ENCODE measurements at places on chromosomes 5 and 9.

- DNase-seq, result no peak
Observed at GRCh38 chr9:87601176-87601575, 103.5 kb downstream of the DAPK1 start.

DNA sequence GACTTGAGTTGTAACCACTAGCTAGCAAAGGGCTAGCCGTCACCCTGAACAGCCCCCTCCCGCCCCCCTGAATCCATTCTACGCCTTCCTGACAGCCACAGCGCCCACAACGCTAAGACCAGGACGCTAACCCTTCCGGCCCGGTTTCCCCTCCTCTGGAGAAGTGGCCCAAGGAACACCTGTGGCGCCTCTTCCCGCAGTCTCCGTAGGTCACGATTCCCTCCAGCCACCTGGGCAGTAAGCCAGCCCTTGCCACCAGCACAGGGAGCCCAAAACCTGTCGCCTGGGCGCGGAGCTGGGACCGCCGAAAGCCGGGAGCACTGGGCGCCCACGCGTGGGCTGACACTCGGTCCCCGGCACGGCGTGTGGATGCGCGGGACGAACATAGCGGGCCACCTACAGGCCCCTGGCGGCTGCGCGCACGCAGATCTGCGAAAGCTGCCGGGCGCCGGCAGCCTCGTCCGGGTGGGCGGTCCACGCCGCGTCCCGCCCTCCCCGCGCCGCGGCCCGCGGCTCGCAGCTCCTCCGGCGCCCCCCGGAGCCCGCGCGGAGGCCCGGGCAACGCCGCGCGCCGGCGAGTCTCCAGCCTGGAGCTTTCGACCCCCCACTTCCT, 596 bp downstream of the IRF1 start:
- no peak for DNase-seq

DNA sequence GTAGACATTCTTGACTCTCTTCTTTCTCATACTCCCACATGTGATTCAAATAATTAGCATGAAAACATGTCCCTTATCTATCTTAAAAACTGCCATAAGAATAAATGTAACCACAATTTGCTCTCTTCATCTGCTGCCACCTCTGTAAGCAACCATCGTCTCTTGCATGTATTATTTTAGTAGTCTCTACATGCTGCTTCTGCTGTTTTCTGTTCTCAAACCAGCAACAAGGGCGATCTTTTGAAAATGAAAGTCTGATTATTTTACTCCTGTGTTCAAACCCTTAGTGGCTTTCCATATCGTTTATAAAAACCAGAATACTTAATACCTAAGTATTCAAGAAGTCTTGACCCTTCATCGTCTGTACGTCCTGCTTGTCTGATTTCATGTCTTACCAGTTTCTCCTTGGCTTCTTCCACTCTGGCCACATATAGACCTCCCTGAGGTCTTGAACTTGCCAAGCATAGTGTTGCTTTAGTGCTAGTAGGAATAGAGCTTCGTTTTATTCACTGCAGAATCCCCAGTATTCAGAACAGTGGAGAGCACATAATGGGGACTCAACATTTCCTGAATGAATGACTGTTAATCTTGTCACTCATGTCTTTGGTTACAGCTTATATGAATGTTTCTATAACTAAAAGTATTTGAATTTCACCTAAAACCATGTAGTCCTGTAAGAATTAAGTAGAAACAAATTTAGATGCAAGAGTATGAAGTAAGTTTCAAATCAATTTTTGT, 10.6 kb downstream of the CDC42SE2 start:
- no peak for DNase-seq

DNA sequence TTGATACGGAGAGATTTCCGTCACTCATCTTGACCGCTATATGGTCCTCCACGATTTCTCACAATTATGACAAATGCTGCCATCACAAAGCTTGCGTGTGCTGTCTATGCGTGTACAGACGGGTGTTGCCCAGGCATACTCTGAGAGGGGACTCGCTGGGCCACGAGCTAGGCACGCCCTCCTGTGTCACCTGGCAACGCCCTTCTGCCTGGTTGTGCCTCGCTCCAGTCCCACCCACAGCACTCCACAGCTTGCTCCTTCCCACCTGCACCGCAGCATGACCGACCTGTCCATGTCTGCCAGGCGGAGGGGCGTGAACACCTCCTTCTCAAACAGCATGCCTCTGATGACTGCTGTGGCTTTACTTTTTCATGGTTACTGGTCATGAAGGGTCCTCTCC, 55.6 kb downstream of the CAMSAP1 start:
- DNase-seq, result no peak

DNA sequence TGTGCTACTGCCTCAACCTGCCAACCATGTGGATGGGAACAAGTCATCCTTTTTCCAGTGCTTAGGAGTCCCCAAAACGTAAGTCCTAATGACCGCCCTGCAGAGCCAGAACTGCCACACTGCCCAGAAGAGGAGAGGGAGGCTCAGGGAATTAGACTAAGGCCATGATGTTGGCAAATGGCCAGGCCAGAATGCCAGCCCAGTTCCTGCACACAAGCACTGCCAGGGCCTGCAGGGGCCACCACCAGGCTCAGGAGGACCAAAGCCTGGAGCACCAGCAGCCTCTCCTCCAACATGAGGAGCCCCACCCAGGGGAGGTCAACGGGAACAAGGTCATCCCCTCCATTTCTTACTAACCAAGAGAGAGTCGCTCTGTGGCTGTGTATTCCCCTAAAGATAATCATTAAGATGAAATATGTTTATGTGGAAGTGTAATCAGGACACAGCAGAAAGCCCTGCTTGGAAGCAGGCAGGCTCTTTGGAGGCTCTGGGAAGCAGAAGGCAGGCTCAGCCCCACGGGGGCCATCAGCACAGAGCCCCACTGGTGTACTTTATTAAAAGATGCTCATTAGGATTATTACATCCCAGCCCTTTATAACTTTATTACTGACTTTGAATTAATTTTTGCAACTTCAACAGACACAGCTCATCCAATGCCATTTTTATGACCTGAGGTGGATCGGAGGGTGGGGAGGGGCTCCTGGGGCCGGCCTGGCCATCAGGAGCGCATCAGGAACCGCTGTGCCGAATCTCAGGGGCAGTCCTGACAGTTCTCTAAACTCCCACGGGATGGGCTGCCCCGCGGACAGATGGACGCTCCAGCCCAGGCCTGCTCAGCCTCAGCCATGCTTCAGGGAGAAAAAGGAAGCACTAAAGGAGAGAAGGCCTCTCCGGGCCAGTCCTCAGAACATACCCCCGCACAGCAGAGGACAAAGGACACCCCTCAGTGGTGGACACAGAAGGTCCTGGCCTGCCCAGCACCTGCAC, 127.0 kb downstream of the ADAMTS2 start:
- DNase-seq, result no peak

DNA sequence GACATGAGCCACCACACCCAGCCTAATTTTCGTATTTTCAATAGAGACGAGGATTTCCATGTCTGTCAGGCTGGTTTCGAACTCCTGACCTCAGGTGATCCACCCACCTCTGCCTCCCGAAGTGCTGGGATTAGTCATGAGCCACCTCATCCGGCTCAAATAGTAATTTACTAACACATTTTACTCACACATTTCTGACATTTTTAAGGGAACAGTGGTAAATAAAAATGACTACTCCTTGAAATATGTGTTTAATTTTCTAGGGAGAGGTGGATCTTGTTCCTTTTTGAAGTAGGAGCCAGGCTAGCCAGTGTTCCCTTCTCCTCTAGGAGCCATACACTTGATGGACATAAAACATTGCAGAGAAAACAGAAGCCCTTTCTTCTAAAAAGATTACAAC, 55.2 kb upstream of the ERBIN start:
- DNase-seq, result no peak

GRCh38 chr9:109283012-109283411, 37.8 kb downstream of the EPB41L4B start:
- no peak for DNase-seq

GRCh38 chr5:6804766-6805501, 91.7 kb downstream of the TENT4A start:
- no peak for DNase-seq

DNA sequence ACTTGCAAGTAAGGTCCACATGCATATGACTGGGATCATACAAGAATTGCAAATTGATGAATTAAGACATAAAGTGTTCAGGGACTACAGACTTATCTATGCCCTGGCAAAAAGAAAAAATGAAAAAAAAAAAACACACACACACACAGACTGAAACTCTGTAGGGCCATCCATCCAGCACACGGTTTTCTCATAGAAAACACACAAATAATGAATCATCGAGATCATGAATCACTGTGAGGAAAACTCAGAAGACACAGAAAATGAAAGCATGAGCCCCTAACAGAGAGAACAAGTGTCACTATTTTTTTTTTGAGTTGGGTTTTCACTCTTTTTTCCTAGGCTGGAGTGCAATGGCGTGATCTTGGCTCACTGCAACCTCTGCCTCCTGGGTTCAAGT, 185.2 kb downstream of the IRX2 start:
- no peak for DNase-seq

- DNase-seq, result no peak
Observed at GRCh38 chr9:68455451-68455850, 85.2 kb downstream of the TMEM252 start.

- DNase-seq, result no peak
Observed at GRCh38 chr9:78249542-78249941, 13.7 kb downstream of the CEP78 start.

DNA sequence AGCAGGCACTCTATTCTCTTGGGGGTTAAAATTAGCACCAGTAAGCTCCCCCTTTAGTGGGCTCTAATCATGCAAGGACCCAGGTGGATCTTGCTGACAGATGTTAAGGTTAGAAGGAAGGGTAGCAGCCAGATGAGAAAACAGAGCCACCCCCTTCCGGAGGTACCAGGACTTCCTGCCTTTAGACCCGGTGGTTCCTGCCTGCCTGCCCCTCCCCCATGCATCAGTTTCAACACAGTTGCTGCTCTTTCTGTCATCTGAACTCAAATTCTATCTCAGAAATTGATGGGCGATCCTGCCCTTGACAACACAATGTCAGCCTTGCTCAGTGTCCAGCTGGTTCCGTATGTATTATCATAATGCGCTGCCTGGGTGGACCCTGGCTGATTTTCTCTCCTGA, 287.3 kb downstream of the EBF1 start:
- peak; percentile 45 for DNase-seq

- no peak for DNase-seq
Observed at GRCh38 chr5:123156577-123157296, 67.7 kb downstream of the PRDM6 start.

GRCh38 chr9:26216702-26217101, 538.5 kb upstream of the TUSC1 start:
- DNase-seq, result no peak

GRCh38 chr9:96523374-96523773, 73.4 kb downstream of the HABP4 start:
- no peak for DNase-seq

DNA sequence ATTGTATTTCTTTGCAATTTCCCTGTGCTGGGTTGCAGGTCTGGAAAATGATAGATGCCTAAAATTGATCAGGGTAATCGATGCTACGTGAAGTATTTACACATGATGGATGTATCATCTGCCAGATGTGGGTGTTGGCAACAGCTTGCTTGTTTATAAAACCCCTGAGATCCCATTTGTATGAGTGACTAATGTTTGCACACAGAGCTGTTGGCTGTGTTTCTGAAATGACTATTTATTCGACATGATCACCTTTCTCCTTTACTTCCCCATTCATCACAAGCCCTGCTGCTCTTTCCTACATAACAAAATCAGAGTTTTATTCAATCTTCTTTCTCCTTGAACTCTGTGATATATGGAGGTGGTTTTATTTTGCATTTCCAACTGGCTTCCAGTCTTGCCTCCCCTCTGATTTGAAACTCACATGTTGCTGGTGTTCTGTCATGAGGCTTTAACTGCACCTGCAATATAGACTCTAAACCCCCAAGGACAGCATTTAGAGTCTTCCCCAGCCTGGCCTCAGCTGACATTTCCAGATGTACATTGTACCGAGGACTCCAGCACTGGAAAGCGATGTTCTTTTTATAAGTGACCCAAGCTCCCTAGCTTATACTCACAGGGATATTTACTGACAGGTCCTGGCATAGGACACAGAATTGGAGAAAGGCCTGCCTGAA, 50.7 kb upstream of the SHB start:
- no peak for DNase-seq

DNA sequence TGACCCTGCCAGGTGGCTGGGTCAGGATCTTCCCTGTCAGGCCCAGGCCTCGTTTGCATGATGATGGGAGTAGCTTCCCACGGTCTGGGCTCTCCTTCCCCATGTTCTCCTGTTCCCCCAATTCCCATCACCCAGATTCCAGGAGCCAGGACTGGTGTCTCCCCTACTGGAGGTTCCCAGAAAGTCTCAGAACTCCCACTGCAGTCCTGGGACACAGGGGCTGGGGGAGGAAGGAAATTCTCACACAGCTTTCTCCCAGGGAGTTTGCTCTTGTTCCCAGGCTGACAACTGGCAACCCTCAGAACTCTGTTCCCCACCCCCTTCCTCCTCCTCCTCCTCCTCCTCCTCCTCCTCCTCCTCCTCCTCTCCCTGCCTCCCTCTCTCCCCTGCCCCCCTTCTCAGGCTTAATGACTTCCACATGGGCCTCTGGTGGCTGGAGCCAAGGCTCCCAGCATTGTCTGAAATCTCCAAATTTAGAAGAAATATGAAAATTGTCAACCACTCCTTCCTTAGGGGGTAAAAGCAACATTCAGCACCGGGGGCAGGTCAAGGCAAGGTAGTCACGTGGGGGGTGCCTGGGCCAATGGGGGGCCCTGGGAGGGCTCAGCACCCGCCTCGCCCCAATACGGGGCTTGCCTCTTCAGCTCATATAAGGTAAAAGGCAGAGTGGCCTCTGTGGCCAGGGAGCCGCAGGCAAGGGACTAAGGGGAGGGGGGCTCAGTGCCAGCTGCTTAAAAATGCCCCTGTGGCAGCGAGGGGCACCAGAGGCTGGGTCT, 27.3 kb upstream of the IL17B start:
- no peak for DNase-seq

DNA sequence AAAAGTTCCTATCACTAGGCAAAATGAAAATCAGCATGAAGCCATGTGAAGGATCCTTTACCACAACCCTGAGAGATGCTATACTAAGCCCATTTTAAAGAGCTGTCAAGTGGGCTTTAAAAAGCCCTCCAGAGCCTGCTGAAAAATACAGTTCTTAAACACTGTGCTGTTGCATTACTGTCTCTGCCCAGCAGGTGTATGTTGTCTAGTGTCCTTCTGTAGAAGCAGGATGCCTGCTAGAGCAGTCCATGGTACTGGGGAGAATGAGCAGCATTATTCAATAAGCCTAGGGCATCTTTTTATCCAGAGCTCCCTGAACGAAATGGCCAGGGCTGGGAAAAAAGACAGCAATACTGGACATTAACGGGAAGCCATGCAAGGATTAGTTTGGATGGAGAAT, 126.2 kb upstream of the PLCXD3 start:
- DNase-seq, result peak; percentile 3

GRCh38 chr5:9537223-9538141, 8.4 kb downstream of the SEMA5A start:
- no peak for DNase-seq

GRCh38 chr5:90824436-90824835, 265.8 kb downstream of the ADGRV1 start:
- no peak for DNase-seq

DNA sequence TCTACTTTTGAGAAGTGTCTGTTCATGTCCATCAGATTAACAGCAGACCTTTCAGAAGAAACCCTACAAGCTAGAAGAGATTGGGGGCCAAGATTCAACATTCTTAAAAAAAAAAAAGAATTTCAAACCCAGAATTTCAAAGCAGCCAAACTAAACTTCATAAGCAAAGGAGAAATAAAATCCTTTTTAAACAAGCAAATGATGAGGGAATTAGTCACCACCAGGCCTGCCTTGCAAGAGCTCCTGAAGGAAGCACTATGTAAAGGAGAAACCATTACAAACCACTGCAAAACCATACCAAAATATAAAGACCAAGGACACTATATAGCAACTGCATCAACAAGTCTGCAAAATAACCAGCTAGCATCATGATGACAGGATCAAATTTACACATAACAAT, 124.6 kb upstream of the PDE4D start:
- no peak for DNase-seq

All from activated CD4-positive, alpha-beta T cell treated with anti-CD3 and anti-CD28 coated beads, Interleukin-2, amount 50 U/mL, for 16 hours (primary cell).